ENCODE measurements at places on chromosomes 16 and 17.
A peak's percentile ranks its signal among the peaks of the same experiment; 100 is the strongest.

- no peak for DNase-seq
Measured at GRCh38 chr17:64007838-64008282, 9.7 kb downstream of the PRR29 start.

- no peak for DNase-seq
Measured at GRCh38 chr16:53515259-53515658, 12.2 kb upstream of the AKTIP start.

DNA sequence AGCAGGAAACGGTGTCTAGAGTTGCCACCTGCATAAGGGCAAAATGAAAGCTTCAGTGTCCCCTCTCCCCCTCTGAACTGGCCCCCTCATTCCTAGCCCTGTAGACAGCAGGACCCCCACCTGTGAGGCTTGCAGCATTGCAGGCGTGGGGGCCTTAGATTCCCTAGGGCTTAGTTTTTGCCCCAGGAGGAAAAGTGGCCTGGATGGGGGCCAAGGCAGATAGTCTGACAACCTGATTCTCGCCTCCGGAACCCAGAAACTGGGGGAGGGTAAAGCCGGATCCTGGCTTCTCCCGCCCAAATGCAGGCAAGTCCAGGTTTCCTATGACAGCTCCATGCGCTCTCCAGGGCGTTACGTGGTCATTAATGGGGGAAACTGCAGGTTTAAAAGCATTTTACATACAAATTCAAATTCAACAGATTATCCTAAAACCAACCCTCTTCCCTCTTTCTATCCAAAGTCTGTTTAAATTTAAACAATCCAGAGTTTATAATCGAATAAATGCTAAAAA, 678 bp upstream of the HOXB6 start:
- no peak for DNase-seq

- DNase-seq = no peak
Measured at GRCh38 chr17:5745111-5745813, 161.0 kb upstream of the NLRP1 start.

- DNase-seq = no peak
Measured at GRCh38 chr16:72532906-72533410, 361.0 kb upstream of the PMFBP1 start.

DNA sequence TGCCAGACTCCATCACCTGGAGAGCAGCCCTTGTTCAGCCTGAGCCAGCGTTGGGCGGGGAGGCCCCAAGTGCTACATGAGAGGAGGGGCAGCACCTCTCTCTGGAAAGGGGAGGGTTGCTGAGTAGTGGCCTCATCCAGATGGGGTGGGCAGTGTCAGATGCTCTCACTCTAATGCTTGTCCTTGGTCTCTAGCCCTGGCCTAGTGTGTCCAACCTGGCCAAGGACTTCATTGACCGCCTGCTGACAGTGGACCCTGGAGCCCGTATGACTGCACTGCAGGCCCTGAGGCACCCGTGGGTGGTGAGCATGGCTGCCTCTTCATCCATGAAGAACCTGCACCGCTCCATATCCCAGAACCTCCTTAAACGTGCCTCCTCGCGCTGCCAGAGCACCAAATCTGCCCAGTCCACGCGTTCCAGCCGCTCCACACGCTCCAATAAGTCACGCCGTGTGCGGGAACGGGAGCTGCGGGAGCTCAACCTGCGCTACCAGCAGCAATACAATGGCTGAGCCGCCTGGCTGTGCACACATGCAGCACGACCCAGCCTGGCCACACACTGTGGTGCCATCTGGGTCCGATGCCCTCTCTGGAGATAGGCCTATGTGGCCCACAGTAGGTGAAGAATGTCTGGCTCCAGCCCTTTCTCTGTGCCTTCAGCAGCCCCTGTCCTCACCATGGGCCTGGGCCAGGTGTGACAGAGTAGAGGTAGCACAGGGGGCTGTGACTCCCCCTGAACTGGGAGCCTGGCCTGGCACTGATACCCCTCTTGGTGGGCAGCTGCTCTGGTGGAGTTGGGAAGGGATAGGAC, 4.3 kb downstream of the CTRL start:
- DNase-seq = no peak

DNA sequence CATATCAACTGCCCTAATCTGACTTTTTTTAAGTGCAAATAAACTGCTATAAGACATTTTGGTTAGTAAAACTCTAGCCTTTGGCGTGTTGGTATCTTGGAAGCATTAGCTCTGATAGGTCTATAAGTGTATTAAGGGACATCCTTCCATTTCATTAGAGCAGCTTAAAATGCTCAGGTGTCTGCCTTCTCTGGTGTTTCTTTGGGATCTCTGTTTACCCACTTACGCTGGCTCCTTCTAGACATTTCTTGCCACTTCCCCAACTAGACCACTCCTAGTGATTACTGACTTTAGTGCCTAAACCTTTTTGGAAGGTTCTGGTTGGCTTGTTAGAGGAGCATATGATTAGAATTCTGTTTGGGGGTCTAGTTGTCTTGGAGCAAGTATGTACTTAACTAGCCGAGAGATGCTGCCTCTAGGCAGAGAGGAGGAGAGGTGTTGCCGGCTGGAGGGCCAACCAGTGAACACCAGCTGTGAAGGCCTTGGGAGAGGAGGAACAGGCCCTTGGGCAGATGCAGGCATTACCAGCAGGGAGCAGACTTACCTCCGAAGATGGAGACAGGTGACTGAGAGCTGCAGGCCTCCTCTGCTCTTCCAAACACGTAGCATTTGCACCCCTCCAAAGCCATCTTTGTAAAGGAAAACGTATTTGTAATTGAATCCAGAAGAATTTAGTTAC, 15.2 kb upstream of the CLEC18C start:
- no peak for DNase-seq

DNA sequence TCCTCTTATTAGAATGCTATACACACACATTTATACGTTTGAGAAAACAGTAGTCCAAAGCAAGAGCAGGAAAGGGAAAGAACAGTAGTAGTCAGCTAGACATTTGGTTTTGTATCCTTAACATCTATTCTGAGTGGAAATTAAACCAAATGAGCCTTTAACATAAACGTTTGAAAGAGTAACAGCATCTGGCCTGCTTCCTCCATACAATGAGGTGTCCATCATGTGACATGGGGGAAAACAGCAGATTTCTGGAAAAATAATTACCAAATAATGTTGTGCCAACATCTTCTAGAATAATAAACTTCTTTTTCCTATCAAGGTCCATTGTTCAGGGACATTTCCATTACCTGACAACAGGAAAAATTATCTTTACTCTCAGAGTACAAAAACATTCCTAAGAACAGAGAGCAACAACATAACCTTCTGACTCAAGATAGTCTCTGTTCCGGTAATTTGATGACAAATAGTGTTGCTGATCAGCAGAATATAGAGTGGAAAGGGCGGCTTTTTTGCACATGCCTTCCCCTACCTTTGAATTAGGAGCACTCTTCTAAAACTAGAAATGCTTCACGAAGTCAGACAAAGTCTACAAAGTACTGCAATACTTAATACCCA, 20.2 kb downstream of the CYTH1 start:
- no peak for DNase-seq

GRCh38 chr17:80523054-80523744, 21.4 kb upstream of the RPTOR start:
- no peak for DNase-seq

- no peak for DNase-seq
Measured at GRCh38 chr16:67423611-67424260, 7.2 kb upstream of the HSD11B2 start.

DNA sequence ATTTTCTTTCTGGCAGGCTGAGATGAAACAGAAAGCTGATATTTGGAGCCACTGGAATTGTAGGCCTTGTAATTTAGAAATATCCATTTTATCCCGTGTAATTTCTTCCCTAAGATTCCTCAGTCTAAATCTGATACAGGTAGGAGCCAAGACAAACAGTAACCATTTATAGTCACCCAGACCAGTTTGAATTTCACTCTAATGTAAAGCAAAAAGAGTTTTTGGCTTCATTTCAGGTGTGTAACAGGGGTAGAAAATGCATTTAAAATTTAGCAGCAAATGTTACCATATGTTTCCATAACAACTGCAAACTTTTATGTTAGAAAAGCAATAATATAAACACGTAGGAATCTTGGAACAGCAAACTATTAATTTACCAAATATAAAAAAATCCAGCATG, 249.4 kb downstream of the FTO start:
- DNase-seq = no peak

DNA sequence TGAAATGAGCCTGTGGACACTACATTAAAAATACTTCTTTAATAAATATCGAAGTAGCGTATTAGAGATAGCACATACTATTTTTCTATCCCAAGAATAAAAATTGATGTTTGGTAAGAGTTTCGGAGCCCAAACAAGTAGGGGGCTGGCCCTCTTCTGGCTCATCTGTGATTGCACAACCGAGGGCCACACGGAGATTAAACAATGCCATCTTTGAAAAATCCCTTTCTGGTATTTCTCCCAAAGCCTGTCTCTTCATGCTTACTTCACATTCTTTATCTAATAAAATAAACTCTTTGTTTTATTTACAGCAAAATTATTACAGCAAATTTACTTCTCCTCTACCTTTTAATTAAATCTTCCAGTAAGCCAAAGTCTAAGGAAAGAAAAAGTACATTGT, 9.6 kb upstream of the MYH11 start:
- DNase-seq = no peak

GRCh38 chr16:53991754-53992378, 287.9 kb downstream of the FTO start:
- no peak for DNase-seq

DNA sequence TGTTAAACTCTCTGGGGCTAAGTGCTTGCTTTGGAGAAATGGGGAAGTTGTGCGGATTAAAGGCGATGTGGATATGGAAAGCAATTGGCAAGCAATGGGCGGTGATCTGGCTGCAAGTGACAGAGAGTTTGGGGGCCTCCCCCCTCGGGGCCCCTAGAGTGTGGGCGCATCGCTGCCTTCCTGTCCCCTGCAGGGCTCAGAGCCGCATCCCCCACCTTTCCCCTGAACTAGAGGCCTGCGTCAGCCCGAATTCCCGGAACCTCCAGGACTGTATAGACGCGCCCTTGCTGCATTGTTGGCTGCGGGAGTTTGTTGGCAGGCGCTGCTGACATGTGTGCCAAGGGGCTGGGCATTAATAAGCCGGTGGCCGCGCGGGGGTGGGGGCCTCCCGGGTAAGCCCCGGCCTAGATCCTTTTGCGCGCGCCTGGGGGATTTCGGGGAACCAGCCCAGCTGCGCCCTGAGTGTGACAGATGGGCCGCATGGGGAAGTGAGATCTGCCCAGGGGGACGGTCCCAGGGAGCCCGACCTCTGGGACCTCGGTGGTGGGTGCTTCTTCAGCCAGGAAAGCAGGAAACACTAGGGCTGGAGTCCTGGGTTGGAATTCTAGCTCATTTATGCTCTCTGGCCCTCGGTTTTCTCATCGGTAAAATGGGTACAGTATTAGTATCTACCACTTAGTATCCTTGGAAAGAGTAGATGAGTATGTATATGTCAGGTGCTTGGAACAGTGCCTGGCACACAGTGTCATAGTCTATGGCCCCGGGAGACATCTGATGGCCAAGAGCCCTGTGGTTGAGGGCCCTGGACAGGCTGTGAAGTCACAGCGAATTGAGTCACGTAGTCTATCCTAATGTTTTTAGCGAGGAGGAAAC, 1.0 kb downstream of the EEF2K start:
- DNase-seq = peak; percentile 24

DNA sequence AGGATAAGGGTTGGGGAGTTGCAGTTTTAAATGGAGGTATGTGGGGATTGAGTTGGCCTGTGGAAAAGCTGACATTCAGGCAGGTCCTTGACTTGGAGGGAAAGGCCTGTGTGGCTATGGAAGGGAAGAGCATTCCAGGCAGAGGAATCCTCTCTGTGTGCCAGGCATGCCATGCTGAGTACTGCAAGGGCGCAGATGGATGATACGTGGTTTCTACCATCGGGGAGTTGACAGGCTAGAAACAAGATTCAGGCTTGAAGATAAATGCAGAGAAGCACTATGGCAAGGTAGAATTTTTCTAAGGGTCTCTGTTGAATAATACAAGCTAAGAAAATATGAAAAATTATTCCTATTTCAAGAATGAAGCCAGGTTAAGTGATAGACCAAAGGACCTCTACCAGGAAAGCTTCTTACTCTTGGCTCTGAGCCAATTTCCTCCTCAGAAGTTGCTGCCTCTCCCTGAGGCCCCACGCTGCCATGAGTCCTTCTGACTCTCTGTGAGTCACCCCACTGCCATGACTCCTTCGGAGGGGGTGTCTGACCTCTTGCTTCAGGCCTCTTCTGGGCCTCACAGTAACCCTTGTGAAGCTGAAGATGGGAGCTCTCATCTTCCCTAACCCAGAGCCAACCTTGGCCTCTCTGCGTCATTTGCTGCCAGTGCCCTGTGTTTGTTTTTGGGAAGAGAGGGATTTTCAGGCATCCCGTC, 75.8 kb downstream of the WNT3 start:
- DNase-seq = no peak

DNA sequence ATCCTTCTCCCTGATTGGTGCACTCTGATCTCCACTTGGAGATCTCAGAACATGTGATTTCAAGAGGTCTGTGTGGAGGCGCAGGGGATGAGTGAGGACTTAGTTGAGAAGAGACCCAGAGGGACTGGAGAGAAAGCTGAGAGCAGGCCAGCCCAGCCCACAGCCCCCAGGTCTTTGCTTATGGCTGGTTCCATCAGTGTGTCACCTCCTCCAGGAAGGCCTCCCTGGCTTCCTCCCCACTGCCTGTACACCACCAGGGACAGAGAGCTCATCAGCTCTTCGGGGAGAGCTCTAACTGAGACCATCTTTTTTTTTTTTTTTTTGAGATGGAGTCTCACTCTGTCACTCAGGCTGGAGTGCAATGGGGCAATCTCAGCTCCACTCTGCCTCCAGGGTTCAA, 3.4 kb downstream of the P2RX1 start:
- no peak for DNase-seq

- DNase-seq = no peak
Measured at GRCh38 chr17:63489291-63489690, 12.4 kb downstream of the ACE start.

DNA sequence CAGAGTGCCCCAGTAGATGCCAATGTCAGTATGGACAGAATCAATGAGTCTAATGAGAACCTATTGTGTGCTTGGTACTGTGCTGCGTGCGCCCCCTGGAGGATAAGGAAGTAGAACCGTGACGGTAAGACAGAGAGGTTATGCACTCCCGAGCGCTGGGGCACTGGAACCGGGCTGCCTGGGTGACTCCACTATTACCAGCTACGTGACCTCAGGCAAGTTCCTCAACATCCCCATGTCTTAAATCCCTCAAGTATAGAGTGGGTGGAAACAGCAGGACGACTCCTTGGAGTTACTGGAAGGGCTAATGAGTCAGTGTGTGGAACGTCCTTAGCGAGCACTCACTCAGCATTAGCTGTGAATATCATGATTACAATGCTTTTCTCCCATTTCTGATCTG, 16.2 kb downstream of the CHST4 start:
- peak; percentile 42 for DNase-seq

- DNase-seq = no peak
Measured at GRCh38 chr16:82630219-82630618, 3.5 kb downstream of the CDH13 start.
